NCI-H1694 treated with DMSO at 0.1 percent for 48 hours (cell line): ENCODE measurements at places on chromosomes 7 and 10.

DNA sequence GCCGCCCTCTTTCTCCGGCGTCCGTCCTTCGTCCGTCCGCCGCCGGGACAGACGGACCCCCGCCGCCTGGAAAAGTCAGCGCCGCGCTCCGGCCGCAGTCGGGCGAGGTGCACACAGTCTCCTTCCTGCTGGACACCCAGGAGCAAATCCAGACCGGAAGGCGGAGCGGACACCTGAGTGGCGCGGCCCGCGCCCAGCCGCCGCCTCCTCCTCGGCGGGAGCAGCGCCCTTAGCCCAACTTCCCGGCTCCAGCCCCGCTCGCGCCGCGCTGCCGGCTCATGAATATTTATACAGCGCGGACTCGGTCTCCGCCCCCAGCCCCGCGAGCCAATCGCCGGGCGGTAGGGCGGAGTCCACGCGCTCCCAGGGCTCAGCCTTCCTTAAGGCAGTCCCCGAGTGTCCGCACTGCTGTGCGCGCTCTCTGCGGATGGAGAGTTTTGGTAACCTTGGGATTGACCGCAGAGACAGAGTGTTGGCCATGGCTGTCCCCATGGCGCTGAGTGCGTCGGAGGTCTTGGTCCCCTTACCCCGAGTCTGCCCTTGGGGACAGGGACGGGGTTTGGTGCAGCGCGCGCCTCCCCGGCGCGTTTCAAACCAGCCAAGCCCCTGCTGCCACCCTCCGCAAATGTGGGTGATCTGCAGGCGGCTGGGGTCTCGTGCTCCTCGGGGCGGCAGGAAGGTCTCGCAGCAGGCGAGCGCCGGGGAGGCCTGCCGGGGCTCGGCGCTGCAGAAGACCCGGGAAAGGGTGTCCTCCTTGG lies at the start of gene FZD8:
Gene FZD8 (minus strand): TSS at position 262 of the 758 bp plus-strand sequence. CDS start 867 bp downstream, outside the sequence.
- peak; percentile 88 for DNase-seq

DNA sequence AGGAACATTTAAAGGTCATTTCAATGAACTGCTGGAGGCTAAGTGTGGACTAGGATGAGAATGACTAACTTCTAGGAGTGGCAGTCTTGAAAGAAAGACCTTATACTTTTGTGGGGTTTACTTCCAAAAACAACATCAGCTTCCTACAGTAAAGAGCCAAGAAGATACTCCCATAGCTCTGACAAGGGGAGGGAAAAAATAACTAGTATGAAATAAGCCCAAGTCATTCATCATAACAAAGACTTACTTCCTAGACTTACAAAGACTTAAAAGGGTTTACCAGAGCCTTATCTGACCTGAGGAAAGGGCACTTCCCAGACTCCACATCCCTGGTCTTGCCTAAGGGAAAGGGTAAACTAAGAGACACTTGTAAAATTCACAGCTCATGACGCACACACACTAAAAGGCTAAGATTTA lies 31.7 kb downstream of the ARHGAP12 start:
- DNase-seq, result no peak

- no peak for DNase-seq
These were observed 147.3 kb upstream of the CDCA7L start for GRCh38 chr7:22093001-22093400.

- no peak for DNase-seq
These were observed 606.2 kb downstream of the PCDH15 start for GRCh38 chr10:54194806-54195205.

- DNase-seq, result no peak
These were observed 64.8 kb upstream of the DNAJB6 start for GRCh38 chr7:157271991-157272324.

- no peak for DNase-seq
These were observed 1.1 kb upstream of the PRLHR start for GRCh38 chr10:118596426-118597124.

DNA sequence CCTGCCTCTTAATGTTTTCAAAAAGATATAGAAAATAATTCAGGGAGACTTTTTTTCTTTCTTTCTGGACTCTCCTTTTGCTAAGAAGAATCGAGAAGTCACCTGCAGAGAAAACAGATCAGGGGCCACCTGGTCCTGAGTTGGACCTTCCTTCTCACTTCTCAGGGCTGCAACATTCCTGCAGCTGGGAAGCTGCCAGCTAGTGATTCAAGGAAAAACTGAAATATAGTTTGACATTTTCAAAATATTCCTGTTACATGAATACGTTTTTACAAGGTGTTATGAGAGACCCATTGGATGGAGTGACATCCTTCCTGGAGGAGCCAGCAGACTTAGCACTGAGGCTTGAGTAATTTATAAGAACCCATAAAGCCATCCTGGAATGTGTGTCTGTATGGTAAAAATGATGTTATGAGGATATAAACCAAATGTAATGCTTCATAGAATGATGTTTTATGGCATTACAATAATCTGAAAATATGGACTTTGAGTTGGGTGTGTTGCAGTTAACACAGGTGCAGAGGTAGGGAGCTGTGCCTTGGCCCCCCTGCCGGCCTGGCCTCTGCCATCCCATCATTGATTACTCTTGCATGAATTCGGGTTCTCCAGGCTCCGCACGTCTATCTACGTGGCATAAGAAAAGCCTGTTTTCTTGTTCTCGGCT lies 149.7 kb downstream of the PAXIP1 start:
- no peak for DNase-seq

DNA sequence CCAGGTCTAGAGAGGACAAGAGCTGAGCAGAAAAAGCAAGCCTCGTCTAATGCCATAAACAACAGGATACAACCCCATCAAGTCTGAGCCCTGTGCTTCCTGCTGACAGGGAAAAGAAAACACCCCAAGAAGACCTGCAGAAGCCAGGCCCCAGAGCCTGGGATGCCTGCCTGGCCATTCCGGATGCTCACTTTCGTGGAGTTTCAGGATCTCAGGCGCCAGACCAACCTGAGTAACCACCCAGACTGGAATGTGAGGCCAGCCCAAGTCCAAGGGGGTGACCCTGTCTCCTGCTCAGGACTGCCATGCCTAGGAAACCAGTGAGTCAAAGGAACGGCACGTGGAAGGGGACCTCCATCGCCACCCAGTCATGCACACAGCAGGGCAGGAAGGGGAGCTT lies 74.3 kb downstream of the PLXNA4 start:
- no peak for DNase-seq

DNA sequence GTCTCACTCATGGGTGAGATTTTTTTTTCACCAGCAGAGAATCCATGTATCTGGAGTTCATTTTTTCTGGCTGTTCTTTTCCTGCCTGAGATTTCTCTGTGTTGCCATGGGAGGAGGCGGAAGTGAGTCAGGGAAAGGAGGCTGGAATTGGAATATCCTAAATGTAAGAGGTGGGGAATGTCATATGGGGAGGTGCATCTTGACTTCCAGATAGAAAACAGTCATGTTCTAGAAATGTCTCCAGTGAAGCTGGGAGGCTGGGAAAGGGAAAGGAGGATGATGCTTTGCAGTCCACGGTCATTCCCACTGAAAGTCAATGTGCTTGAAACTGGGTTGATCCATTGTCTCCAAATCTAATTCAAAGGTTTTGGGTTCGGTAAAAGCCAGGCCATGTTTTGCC lies 39.7 kb upstream of the HPS1 start:
- DNase-seq, result no peak

GRCh38 chr10:22531441-22531840 lies 182.9 kb downstream of the PIP4K2A start:
- DNase-seq, result no peak

DNA sequence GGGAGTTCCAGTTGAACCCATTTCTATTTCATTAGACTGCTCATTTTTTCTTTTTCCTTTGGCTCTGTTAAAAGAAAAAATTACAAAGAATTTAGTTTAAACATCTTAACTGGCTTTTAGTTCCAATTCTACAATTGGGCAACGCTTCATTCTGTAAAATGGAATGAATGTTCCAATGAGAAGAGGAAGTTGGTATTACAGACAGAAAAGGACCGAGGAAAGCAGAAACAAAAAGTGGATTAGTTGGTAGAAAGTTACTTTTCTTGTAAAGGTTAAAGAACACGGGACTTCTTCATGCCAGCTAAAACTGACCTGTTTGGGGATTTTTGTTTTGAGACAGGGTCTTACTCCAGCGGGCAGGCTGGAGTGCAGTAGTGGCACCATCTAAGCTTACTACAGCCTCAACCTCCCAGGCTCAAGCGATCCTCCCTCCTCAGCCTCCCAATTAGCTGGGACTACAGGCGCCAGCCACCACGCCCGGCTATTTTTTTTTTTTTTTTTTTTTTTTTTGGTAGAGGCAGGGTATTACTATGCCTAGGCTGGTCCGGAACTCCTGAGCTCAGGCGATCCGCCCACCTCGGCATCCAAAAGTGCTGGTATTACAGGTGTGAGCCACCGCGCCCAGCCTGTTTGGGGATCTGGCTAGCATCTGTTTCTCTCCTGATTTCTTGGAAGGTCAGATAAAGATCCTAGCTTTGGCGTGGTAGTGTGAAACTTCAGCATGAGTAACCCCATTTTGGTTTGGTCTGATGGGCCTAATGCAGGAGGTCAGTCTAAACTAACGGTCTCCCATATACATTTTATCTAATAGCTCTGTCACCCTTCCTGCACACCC lies 1.3 kb upstream of the VDAC2 start:
- DNase-seq, result no peak

DNA sequence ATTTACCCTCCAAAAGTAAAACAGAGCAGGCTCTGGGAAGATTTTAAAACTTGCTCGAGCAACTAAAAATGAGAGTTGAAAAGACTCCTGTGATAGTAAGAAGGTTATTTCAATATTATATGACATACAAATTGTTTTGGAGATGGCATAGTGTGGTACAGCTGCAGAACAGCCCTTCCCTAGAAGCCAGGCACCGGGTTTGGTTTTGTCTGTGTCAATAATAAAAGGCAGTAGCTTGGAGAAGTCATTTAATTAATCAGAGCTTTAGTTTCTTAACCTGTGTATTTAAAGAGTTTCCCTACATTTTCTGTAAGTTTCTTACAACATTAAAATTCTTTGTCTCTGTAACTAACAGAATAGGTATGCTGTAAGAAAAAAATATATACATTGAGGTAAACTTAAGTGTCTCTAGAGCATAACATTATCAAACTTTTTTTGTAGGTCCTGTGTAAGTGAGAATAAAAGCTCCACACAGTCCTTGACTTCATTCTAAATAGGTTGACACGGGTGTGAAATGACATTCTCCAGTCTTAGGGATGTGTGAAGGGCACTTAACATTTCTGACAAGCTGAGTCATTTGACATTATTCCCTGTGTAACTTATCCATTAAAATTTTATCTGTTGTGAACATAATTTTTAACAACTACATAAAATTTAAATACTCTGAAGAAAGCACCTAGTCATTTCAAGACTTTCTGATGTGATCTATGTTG lies 425.0 kb upstream of the ETV1 start:
- no peak for DNase-seq

DNA sequence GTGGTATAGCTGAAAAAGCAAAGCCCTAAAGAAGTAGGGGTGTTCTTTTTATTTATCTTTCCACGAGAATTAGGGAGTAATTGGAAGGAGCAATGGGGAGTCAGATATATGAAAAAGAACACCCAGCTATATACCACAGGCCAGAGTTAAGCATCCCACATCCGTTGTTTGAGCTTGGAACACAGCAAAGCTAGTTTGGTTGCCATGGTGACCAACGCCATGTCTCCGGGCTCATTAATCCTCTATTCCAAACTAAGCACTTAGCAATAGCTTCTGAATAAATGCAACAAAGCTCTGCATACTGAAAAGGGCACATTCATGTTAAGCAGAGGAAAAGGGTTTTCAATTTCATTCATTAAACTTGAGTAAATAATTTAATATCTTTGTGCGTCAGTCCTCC lies 23.5 kb downstream of the ASB4 start:
- DNase-seq, result no peak

DNA sequence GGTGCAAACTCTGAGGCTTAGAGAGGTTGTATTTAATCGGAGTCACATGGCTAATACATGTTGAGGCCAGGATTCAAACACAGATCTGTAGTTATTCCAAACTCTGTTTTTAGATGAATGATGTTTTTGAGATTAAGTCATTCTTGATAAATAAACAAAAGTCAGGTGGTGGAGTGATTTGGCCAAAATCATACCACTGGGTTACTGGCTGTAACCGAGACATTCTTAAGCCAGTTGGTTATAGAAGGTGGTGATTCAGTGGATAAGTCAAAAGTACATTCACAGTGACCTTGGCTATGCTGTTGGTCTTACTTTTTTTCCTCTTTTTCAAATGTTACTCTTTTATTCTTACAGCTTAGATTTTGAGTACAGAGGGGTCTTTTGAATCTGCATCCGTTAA lies 361.4 kb downstream of the KIF20B start:
- DNase-seq, result no peak

DNA sequence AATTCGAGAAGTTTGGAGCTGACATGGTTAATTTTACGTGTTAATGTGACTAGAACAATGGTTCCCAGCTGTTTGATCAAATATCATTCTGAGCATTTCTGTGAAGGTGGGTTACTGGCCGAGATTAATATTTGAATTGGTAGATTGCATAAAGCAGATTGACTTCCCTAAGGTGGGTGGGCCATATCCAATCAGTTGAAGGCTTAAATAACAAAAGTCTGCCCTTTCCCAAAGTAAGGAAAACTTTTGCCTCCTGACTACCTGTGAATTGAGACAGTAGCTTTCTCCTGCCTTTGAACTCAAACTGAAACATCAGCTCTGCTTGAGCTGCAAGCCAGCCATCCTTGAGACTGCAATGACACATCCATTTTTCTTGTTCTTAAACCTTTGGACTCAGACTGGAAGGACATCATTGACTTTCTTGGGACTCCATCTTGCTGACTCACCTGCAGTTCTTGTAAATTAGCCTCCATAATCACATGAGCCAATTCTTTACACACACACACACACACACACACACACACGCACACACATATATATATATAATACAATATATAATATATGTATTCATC lies 63.1 kb upstream of the LRRTM3 start:
- no peak for DNase-seq

GRCh38 chr7:79909176-79909575 lies 225.5 kb upstream of the GNAI1 start:
- no peak for DNase-seq

DNA sequence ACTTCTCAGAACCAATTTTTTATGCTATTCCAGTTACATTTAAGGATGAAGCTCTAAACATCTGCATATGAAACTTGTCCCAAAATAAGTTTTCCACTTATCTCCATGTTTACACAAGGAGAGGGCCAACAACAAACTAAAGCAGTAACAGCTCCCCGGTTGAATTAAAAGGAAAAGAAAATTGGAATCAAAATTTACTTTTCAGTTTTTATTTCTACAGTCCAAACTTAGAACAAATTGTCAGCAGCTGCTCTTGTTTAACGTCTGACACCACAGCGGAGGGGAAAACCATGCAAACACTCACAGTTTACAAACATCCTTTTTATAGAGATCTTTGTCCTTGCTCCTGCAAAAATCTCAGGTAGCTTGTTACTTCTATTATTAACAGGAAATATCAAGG lies 101.3 kb downstream of the COL28A1 start:
- no peak for DNase-seq

- peak; percentile 98 for DNase-seq
These were observed 532.5 kb upstream of the C7orf33 start for GRCh38 chr7:148058092-148058491.
